Fibroblast of skin of scalp (primary cell): ENCODE measurements at places on chromosomes 2 and 18.
A peak's percentile ranks its signal among the peaks of the same experiment; 100 is the strongest.

DNA sequence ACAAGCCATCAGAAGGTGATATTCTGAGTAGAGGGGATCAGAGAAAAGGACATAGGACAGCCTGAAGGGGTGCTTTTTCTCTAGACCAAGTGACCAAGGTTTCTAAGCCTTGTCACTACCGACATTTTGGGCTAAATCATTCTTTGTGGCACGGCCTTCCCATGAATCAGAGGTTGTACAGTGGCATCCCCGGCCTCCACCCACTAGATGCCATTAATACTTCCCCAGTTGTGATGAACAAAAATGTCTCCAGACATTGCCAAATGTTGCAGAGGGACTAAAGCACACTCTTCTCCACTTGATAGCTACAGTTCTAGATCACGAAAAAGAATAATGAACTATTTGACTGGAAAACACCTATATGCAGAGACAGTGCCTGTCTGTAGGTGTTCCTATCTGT is 143.6 kb downstream of the PID1 start:
- DNase-seq, result no peak

GRCh38 chr18:8286303-8286702 is 322.9 kb upstream of the RAB12 start:
- DNase-seq, result no peak

- no peak for DNase-seq
These were observed 385.1 kb upstream of the DSEL start for GRCh38 chr18:67901573-67901972.

DNA sequence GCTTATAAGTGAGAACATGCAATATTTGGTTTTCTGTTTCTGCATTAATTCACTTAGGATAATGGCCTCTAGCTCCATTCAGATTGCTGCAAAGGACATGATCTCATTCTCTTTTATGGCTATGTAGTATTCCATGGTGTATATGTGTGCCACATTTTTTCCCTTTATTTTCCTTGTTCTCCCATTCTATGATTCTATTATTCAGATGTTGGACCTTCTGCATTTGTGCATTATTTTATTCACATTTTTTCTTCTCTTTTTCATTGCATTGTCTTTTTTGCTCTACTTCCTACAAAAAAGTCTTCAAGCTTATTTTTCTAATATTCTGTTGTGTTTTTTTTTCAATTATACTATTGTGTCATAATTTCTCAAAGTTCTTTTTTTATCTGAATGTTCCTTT is 11.1 kb upstream of the ANTXR1 start:
- DNase-seq, result no peak

DNA sequence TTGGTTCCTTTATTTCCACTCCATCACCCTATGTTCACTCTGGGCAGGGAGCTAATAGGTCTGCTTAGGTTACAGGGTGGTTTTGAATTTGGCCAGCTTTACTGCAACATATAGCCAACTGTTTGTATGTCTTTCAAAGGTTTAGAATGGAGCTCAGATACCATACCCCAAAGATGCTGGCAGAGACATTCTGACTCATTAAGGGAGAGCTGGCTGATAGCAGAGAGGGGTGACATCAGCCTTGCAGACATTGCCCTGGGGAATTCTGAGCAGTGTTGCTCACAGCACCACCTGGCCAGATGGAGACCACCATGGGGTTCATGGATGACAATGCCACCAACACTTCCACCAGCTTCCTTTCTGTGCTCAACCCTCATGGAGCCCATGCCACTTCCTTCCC is 2.1 kb downstream of the PROKR1 start:
- DNase-seq, result peak; percentile 5

GRCh38 chr2:62631160-62632085 is 74.1 kb upstream of the EHBP1 start:
- no peak for DNase-seq

GRCh38 chr2:145748927-145749326 is 1229.0 kb upstream of the ZEB2 start:
- DNase-seq, result no peak

DNA sequence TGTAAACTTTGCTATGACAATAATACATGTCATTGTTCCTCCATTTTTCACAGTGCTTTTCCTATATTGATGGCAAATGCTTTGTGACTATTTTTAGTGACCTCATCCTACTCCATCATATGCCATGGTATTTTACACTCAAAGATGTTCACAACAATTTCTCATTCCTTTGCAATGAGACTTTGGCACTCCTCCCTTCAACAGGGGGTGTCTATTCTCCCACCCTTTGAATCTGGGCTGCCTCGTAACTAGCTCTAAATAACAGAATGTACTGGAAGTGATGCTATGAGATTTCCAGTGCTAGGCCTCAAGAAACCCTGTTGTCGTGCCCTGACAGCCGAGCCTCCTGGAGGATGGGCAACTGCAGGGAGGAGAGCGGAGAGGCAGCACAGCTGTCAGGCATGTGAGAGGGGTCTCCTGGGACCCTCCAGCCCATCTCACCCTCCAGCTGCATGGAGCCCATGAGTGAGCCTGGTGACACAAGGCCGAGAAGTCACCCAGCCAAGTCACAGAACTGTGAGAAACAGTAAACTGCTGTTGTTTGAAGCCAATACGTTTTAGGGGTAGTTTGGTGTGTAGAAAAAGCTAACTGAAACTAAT is 103.1 kb upstream of the APCDD1 start:
- DNase-seq, result peak; percentile 90

DNA sequence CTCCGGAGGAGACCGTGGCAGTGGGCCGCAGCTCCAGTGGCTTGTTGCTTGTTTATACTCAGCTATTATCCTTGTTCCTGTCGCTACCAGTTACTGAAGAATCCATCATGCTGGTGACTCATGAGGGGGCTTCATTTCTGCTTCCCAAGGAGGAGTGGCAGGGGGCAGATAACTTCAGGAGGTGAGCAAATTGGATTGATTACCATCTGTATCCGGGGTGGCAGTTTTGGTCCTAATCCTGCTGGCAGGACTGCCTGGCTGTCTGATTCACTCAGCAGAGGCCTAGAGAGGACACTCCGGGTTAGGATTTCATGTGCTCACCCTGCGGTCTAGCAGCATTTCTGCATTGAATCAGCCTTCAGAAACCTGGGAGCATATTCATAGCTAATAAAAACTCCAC is 230.0 kb downstream of the ACTR3 start:
- DNase-seq, result no peak

- DNase-seq, result peak; percentile 55
These were observed 1.5 kb downstream of the ZFAND2B start for GRCh38 chr2:219207884-219208740.

DNA sequence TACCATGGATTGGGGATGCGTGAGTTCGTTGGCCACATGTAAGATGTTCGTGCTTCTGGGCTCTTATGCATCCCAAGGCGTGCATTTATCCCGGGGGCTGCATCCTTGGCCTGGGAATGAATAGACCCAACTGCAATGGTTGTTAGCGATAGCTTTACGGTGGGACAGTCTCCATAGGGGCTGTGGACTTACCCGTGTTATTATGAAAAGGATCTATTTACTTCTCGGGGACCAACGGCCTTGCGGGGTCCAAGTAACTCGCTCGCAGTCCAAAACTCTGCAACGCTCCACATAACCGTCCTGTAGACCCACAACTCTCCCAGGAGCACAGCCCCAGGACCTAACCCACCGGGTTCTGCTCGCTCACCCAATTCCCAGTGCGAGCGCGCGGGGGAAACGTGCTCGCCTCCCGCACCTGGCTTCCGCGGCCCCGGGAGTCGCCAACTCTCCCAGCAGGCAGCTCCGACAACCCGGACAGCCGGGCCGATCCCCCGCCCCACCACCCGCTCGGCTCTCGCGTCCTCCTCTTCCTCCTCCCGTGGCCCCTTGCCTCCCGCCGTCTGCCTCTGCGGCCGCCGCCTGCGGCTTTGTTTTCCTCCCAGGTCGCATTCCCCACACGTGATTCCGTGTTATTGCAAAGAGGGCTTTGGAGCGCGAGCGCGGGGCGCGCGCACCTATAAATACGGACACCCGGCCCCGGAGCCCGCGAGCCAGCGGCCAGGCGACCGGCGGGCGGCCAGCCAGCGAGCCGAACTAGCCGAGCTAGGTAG is at the start of gene CABLES1:
Gene CABLES1, plus strand, starts transcription at position 706 of the 770 bp plus-strand sequence. CDS start 278 bp downstream, outside the sequence.
- DNase-seq, result peak; percentile 43

GRCh38 chr2:196660244-196660643 is 20.7 kb downstream of the CCDC150 start:
- DNase-seq, result peak; percentile 75

GRCh38 chr18:65423776-65424175 is 327.0 kb upstream of the CDH7 start:
- no peak for DNase-seq

DNA sequence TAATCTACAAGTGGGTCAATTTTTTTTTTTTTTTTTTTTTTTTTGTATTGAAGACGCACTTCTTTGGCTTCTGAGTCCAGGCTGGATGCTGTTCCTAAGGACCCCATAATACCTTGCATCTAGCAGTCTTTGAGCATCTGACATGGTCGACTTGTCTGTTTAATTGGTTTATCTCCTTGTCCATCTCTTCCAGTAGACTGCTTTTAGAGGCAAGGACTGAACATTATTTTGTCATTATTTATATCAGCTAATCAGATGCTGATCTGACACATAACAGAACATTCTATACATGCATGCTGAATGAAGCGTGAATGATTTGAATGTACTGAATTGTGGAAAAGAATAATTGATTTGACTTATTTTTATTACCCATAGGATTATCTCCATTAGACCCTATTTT is 118.7 kb downstream of the CDH7 start:
- DNase-seq, result no peak

GRCh38 chr18:33355263-33355662 is 85.3 kb downstream of the CCDC178 start:
- DNase-seq, result peak; percentile 15

GRCh38 chr18:45896991-45897390 is 70.1 kb downstream of the EPG5 start:
- DNase-seq, result no peak

GRCh38 chr2:69931832-69932595 is 17.1 kb downstream of the MXD1 start:
- DNase-seq, result no peak

GRCh38 chr2:181910028-181910831 is 18.7 kb downstream of the ITPRID2 start:
- DNase-seq, result no peak
